ENCODE measurements at places on chromosomes 7 and 10.

DNA sequence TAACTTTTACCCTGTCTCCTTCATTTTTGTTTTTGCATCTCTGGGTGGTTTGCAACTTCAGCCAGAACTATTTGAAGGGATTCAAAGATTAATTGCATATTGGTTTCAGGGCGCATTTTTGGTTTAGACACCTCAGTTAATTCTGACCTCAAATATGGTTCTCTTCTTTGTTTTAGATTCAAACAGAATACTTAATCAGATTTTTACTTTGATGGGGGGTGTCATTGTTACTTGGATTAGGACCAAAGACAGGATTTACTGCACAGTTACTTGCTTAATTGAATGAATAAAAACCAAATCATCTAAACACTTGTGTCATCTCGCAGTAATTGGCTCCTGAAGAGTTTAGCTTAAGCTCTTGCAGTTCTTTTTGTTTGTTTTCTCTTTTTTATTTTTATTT is 100.9 kb downstream of the PHTF2 start:
- no peak for DNase-seq

DNA sequence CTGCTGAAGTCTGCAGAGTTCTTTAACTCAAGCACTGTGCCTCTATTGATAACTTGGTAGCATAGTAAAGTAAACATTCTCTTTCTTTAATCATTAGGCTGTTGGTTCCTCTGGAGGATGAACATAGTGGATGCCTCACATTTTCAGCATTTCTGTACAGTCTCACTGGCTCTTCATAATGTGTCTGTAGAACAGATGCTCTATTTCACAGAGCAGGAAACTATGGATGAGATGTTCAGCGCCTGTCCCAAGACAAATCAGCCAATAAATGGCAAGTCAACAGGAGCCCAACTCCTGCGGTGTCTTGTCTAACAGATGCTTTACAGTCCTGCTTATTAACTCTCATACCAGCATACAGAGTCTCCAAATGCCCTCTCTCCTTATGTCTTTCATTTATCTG is 36.5 kb downstream of the NRBF2 start:
- DNase-seq = no peak

GRCh38 chr10:47240173-47240572 is 59.8 kb upstream of the GDF10 start:
- DNase-seq = no peak

GRCh38 chr7:121466455-121466854 is 70.3 kb upstream of the FAM3C start:
- no peak for DNase-seq

DNA sequence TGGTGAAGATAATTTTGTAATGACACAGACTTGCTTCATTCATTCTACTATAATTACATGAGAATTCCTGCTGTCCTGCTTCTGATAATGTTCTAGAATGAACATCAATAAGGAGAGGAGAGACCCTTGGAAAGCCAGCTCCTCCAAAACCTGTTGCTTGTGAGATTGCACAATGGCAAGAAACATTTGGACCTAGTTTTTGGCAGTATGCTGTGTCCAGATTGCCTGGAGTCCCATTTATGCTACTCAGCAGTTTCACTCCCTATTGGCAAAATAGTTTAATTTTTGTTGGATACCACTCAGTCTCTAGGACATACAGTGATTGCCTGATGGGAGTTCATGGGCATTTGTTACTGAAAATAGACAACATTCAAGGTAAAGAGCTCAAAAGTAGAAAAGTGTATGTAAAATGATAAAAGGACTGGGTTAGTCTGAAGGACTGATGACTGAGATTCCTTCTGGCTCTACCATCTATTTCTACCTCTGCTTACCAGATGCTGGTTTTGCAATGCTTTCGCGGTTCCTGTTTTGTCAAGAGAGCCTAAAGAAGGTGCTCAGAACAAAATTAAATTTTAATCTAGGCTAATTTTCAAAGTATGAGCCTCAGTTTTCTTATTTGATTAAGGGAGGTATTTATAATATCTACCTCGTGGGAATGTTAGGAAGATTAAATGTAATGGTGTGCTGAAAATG is 8.0 kb upstream of the ACTR3B start:
- no peak for DNase-seq

- DNase-seq = no peak
Observed at GRCh38 chr10:18500576-18500975, 150.8 kb downstream of the NSUN6 start.

GRCh38 chr10:128324058-128324827 is 198.0 kb upstream of the MKI67 start:
- no peak for DNase-seq

GRCh38 chr7:44981035-44981706 is 2.4 kb upstream of the MYO1G start:
- DNase-seq = no peak

GRCh38 chr7:40880581-40880980 is 745.8 kb downstream of the SUGCT start:
- DNase-seq = no peak

DNA sequence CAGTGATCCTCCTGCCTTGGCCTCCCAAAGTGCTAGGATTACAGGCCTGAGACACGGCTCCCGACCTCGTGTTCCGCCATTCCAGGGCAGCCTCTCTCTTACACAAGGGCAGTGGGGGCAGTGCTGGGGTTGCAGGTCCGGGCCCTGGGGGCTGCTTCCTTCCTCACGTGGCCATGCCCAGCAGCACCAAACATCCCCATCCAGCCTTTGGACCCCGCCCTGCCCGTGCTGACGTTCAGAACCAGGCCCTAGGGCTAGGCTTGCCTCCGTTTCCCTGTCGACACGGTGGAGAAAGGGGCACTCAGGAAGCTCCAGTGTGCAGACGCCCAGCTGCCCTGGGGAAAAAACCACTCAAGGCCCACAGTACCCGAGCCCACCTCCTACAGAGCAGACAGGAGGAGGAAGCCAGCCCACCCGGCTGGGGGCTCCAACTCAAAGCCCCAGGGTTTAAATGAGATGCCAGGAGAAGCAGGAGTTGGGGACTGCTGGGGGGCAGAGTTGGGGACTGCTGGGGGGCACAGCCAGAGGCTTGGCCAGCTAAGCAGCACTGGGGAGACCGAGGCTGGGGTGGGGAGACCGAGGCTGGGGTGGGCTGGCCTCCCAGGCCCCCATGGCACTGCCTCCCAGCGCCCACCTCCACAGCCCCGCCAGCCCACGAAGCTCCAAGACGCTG is 35.9 kb downstream of the ADAP1 start:
- DNase-seq = no peak

DNA sequence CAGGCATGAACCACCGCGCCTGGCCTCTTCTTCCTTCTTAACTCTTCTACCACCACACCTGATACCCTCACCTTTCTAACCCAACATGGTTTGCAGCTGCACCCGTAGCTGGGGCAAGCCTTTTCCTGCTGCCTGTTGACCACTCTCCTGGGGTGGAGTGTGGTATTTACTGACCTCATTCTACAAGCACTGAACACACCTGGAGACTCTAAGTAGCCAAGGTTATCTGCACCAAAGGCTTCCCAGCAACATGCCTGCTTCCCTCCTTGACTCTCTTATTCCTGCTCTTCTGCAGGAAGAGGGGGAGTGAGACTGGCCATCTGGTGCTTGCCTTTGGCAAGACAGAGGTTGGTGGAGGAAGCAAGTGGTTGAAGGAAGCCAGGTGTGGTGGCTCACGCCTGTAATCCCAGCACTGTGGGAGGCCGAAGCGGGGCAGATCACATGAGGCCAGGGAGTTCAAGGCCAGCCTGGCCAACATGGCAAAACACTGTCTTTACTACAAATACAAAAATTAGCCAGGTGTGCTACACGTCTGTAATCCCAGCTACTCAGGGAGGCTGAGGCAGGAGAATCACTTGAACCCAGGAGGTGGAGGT is 10.1 kb downstream of the ACTR1A start:
- DNase-seq = no peak
